Amniotic epithelial cell (primary cell): ENCODE measurements at places on chromosomes 7 and 10.
A peak's percentile ranks its signal among the peaks of the same experiment; 100 is the strongest.

- DNase-seq: no peak
These were observed 1.7 kb downstream of the MMP21 start for GRCh38 chr10:125773687-125774543.

GRCh38 chr7:92768501-92769393, 67.6 kb downstream of the CDK6 start:
- DNase-seq: peak; percentile 67

DNA sequence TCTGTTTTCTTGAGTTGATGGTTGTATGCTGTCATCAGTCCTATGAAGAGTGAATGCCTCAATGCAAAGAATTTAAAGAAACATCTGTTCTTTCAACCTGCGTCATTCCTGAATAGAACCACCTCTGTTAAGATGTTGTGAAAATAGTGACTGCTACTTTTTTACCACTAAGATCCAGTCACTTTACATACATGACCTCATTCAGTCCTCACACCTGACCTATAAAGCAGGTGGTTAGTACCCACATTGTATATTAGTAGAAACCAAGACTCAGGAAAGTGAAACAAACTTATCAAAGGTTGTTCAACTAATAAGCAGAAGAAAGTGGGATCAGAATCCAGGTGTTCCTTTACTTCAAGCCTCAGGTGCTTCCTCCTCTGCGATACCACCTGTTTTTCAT, 64.8 kb downstream of the ITGB8 start:
- DNase-seq: no peak

DNA sequence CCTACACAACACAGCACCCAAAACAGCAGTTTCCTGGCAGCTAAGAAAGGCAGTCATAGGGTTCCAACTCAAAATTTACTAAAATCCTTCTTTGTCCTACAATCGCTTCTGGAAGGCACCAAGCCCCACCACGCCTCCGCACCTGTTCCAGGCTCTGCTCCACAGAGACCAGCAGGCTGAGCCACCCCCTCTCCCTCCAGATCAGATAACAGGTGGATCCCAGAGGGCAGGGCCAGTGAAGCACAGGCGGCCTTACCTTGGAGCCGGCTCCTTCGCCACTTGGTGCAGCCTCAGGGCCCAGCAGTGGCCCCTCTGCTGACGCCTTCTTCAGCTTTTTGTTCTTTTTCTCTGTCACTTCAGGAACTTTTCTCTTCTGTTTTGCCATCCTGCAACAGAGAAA, 33.0 kb downstream of the ZFAND2A start:
- no peak for DNase-seq

DNA sequence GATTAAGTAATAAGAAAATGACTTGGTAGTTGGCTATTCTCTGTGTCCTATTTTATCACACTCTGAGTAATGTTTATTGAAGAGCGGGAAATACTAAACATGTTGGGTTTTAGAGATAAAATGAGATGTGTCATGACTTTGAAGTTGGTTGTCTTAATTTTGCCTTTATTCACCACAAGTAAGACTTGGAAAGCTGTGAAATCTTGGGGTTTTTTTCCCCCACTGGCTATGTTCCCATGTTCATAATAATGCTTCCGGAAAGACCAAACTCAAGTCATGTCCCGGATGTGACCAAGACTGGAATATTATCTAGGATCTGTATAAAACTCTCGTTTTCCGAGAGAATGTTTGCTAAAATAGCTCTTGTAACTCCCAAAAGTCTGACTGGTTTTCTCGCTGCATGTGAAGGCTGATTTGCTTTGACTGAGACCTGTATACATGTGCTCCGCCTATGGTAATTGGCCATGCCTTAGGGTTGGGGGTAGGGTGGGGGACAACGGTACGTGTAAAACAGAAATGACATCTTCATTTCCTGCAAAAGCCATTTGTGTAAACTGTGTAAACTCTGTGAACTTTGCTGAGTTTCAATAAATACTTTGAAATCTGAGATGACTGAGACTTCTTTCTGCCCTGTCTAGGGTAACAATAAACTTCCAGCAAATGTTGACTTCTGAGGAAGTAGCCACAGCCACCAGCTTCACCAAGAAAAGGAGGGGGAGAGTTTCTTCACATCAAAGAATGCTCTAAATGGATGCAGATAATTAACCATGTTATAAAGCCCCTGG, 169.6 kb downstream of the ZNF365 start:
- no peak for DNase-seq

DNA sequence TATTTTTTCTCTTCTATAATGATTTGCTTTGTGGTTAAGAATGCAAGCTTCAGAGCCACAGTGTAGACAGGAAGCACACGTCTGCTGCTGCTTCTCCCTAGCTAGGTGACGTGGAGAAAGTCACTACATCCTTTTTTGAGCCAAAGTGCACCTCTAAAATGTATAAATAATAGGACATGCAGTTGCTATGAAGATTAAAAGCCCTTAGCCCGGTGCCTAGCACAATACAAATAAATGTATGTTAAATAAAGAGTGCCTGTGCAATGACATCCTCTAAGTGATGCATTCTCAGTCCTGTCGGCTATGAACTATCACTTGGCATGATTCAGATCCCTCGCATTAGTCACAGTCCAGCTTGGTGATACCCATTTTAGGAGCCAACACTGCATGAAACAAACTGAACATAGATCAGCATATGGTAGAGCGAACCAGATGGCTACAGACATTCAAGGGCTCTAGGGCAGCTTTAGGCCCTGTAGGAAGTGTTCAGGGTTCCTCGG, 4.8 kb upstream of the TRDMT1 start:
- DNase-seq: peak; percentile 63

GRCh38 chr10:59942556-59942955, 36.2 kb upstream of the CCDC6 start:
- DNase-seq: no peak

DNA sequence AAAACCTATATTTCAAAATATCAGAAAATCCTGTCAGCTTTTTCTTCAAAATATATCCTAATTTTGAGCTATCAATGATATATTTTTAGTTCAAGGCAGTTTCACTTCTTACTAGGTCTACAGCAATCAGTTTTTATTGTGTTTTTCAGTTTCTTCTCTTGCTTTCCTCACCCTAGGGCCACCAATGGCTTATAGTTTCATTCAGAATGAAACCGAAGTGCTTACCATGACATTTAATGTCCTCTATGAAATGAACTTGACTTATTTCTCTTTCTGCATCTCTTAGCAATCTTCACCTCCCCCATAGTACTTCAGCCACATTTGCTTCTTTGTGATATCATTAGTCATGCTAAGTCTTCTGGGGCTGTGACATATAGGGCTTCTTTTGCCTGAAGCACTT, 100.3 kb downstream of the ARL5B start:
- no peak for DNase-seq

DNA sequence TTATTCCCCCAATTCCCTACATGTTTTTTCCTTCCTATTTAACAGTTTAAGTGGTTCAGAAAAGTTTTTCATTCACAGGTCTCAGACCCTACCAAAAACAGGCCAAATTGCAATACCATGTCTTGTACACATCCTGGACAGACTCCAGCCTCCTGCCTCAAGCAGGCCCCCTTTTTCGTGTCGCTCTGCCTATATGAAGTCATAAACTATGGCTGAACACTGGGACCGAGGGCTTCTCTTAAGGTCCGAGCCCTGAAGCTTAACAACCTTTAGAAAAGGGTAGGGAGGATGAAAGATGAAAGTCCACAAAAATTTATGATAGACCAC, 1.4 kb downstream of the FBXW4 start:
- DNase-seq: no peak

- DNase-seq: peak; percentile 25
These were observed 37.8 kb downstream of the AOAH start for GRCh38 chr7:36686499-36686898.

GRCh38 chr7:87541648-87542047, 59.0 kb downstream of the ABCB1 start:
- DNase-seq: no peak

DNA sequence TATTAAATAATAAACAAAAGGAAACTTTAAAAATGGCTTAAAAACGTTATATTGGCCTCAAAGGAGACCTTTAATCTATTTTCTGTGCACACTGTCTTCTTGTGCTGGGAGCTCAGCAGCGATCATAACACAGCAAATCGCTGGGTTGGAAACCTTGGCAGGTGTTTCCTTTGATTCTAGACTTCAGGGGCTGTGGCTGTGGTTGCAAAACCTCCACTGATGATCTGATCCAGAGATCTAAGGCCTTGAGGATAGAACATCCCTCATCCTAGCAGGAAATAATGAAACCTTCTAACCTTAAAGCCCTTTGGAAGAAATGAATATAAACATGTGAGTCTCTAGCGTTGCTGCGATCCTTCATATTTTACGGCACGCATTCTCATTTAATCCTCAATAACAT, 29.8 kb downstream of the CDHR3 start:
- DNase-seq: no peak

DNA sequence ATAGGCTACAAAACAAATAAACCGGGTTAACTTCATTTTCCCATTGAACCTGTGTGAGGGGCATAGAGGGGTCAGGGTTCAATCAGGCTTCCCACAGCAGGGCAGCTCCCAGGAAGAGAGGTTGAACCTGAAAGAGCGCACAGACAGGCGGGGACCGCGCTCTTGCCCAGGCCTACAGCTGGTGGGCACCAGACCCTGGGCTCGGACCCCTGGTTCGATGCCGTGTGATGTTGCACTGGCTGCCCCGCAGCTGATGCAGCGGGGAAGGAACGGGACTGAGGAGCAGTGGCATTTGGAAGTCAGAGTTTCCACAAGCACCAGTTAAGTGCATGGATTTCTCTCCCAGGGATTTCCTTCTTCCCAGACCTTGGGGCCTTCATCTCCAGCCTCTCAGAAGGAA, 72.6 kb upstream of the INSIG1 start:
- no peak for DNase-seq

- no peak for DNase-seq
These were observed 697.6 kb upstream of the GALNT17 start for GRCh38 chr7:70434376-70434775.

DNA sequence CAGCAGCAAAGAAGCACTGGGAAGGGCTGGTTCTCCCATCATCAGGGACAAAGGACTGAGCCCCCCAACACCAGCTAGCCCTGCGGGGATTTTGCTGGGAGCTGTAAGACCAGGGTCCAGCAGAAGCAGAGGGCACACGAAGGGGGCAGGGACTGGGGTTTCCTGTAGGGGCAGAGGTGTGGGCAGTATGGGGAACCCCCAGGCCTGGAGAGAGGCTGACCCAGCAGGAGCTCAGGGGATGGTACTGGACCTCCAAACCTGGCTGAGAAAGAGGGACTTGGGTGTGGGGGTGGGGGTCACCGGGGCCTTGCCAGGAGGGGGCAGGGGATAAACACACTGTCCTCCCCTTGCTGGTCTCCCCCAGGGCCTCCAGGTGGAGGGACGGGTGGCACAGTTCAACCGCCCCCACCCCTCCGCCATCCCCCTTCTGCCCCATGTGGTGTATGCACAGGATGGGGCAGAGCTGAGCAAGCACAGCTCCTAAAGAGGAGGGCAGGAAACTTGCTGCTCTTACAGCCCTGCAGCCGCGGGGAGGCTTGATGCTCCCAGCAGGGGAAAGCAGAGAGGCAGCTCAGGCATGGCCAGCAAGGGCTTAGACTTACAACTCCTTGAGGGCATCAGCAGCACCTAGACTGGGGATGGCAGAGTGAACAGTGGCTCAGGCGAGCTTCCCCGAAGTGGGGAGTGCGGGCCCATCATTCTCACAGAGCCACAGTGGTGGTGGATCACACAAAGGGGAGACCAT, 12.4 kb upstream of the RET start:
- no peak for DNase-seq

GRCh38 chr7:130366564-130366963, 13.7 kb upstream of the CPA1 start:
- DNase-seq: no peak

- DNase-seq: peak; percentile 97
These were observed 344 bp upstream of the POLM start for GRCh38 chr7:44082541-44083207.

- DNase-seq: peak; percentile 57
These were observed 90.9 kb upstream of the STK17A start for GRCh38 chr7:43491984-43492383.

DNA sequence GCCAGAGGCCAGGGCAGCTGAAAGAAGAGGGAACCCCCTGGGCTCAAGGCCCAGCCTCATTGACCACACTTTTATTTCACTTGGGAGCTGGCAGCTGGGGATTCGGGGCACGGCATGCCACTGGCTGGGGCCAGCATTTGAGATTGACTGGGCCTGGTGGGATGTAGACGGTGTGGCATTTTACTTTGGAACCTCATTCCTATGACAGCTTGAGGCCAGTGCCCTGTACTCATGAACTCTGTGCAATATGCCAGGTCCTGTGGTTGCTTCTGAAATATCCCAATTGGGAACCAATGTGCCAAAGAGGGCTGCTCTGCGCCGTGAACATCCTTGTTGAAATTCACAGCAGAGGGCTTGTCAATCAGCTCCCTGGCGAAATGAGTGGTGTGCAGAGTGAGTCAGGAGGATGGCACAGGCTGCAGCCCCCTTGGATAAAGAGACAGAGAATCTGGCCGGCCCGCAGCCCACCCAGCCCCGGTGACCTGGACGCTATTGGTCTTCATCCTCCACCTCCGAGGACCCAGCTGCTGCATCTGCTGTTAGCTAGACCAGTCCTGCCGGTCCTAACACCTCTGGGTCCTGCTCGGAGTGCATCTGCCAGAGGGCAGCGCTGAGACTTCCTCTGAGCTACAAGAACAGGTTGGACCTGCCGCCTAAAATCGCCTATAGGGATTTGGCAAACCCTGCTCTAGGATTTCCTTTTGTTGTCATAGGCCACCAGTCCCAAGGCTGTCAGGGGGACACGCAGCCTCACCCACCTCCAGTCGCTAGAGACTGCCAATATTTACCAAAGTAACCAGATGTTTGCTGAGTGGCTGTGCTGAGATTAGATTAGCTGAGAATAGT, 58.0 kb downstream of the PRKAG2 start:
- no peak for DNase-seq

DNA sequence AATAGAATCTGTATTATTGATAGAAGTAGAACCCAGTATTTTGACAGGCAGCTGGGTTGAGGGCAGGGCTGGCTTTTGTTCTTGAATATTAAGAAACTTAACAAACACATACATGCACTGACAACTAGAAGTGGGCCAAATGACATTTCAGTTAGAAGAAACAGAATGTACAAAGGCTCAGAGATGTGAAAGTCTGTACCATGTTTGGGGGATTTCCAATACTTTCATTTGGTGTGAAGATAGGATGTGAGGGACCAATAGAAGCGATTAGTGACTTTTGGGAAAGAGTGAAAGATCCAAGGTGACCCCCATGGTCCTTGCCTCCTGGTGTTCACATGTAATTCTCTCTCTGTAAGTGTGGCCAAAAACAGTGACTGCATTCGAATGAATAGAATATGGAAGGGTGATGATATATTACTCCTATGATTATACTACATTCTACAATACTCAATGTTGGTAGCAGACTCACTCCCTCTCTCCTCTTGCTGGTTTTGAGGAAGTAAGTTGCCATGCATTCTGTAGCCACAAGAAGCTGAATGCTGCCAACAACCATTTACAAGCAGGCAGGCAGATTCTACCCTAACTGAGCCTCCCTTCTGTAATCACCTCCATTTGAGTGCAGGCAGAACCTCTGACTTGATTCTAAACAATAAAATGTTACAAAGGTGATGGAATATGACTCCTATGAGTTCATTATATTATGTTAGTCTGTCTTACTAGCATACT, 151.4 kb downstream of the TMEM168 start:
- no peak for DNase-seq
